ENCODE measurements at places on chromosomes 7 and 10. TPM values are rescaled to one million over a fixed set of nuclear protein-coding genes. Genes with fewer than 3 reads are reported as not detected.
A peak's percentile ranks its signal among the peaks of the same experiment; 100 is the strongest.

DNA sequence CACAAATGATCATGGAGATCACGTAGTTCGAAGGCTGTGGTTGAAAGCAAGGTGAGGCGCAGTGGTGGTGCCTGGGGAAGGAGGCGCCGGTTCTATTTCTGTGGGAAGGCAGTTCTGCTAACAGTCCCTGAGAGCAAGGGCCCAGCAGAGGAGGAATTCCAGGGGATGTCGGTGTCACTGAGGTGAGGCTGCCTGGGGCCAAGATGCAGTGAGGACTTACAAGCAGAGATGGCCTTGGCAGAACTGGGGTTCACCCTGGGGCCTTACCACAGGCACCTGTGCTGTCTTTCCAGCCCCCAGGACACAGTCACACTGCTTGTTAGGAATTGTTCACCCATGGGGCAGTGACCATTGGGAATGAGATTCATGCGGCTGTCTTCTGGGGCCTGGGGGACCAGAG is 26.7 kb downstream of the GBX1 start:
- no peak for DNase-seq

- no peak for DNase-seq
Observed at GRCh38 chr7:138167222-138167621, 91.0 kb downstream of the AKR1D1 start.

DNA sequence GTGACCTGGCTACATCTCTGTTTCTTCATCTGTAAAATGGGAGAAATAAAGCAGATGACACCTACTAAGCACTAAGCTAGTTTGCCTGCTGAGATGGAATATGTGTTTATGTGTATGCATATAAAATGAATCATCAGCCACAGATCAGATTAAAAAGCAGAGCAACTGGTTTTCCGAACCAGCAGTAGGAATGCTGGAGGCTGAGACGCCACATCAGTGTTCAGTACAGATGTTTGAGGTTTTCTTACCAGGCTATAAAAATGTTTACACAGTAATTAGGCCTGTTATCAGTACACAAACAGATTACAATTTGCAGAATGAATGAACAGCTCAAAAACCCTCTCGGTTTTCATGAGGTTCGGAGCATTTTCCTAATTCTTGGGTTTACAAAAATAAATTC is 85.8 kb downstream of the CALN1 start:
- no peak for DNase-seq

GRCh38 chr10:66575251-66575855 is 350.5 kb upstream of the LRRTM3 start:
- DNase-seq = no peak

- no peak for DNase-seq
Observed at GRCh38 chr10:21524131-21524525, 1.4 kb downstream of the SKIDA1 start.

DNA sequence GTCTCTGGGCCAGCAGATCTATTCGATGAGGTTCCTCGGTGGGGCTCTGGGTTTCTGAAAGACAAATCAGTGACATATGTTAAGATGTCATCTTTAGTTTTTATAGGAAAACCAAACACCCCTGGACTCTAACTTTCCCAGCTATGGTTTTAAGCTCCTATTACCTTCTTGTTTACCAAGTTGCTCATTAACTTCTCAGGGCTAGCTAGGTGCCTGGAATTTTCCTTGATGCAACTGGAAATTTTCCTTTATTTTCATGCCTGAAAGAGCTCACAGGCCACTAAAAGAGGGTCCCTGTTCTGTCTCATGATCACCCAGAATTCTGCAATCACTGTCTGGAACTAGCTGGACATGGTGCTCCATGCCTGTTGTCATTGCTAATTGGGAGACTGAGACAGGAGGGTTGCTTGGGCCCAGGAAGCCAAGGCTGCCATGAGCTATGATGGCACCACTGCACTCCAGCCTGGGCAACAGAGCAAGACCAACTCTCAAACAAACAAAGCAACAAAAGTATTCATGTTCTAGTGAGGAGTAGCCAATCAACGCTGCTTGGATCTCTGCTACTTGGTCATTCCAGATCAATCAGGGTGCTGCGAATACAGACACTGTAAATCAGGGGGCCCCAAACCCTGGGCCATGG is 1173.5 kb upstream of the AUTS2 start:
- no peak for DNase-seq

- no peak for DNase-seq
Observed at GRCh38 chr10:80515511-80515910, 22.2 kb upstream of the SH2D4B start.

DNA sequence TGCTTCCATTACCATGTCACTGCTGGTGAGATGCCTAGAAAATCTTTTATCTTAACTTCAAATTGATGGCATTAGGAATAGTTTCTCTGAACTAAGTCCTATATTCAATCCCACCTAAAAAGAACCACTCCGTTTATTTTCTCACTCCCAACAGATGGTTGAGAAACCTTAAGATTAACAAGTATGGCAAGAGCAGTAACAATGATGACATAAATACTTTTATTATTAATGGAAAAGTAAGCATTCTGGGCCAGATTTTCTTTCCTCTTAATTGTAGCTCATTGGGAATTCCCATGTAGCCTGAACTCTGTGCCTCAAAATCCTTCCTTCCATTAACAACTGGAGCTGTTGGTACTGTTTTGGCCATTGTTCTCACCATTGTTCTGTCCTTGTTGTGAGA is 21.1 kb upstream of the FAM13C start:
- DNase-seq = no peak

The UPP1 gene
- total RNA-seq = 16.8 TPM

The KMT2E gene
- 81.5 TPM for total RNA-seq

The SLC26A3 gene
- total RNA-seq = 856 TPM

The GRID1 gene
- 6.3 TPM for total RNA-seq

The ADCY1 gene
- total RNA-seq = 1.5 TPM

DNA sequence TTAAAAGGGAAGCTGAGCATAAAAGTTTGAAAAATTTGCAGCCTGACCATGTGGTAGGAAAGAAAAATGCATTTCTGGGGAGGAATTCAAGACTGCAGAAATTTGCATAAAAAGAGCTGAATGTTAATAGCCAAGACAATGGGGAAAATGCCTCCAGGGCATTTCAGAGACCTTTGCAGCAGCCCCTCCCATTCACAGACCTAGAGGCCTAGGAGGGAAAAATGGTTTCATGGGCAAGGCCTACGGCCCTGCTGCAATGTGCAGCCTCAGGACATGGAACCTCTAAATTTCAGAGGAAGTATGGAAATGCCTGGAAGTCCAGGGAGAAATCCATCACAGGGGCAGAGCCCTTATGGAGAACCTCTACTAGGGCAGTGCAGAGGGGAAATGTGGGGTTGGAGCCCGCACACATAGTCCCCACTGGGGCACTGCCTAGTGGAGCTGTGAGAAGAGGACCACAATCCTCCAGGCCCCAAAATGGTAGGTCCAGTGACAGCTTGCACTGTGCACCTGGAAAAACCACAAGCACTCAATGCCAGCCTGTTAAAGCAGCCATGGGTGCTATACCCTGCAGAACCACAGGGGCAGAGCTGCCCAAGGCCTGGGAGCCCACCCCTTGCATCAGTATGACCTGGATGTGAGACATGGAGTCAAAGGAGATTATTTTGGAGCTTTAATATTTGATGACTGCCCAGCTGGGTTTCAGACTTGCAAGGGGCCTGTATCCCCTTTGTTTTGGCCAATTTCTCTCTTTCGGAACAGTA is 243.8 kb downstream of the DNAJB9 start:
- no peak for DNase-seq

DNA sequence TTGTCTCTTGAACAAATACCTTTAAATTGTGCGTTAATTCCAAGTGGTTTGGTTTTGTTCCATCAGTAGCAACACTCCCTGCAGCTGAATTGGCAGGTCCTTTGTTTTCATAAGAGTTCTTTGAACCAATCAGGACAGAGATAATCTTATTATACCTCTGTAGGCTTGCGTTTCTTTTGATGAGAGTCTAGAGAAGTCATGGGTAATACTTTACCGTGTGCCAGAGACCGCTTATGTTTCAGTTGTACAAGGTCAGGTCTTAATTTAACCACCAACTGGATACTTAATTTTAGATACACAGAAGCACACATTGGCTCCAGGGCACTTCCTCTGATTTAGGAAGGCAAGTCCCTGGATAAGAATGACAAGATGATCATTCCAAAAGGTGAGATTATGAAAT is at the start of gene ASB15:
Gene ASB15, plus strand, starts transcription at position 292 of the 400 bp plus-strand sequence. CDS start 12,682 bp downstream, outside the sequence.
- no peak for DNase-seq

GRCh38 chr7:70005891-70006260 is 407.6 kb downstream of the AUTS2 start:
- DNase-seq = no peak

The WNT2 gene
- not detected for total RNA-seq

- no peak for DNase-seq
Observed at GRCh38 chr7:118026791-118027190, 153.6 kb upstream of the CTTNBP2 start.

GRCh38 chr7:150421831-150422230 is 28.6 kb upstream of the GIMAP8 start:
- DNase-seq = no peak

The SPRN gene
- not detected for total RNA-seq

- no peak for DNase-seq
Observed at GRCh38 chr7:34135924-34136323, 230.6 kb downstream of the BMPER start.

DNA sequence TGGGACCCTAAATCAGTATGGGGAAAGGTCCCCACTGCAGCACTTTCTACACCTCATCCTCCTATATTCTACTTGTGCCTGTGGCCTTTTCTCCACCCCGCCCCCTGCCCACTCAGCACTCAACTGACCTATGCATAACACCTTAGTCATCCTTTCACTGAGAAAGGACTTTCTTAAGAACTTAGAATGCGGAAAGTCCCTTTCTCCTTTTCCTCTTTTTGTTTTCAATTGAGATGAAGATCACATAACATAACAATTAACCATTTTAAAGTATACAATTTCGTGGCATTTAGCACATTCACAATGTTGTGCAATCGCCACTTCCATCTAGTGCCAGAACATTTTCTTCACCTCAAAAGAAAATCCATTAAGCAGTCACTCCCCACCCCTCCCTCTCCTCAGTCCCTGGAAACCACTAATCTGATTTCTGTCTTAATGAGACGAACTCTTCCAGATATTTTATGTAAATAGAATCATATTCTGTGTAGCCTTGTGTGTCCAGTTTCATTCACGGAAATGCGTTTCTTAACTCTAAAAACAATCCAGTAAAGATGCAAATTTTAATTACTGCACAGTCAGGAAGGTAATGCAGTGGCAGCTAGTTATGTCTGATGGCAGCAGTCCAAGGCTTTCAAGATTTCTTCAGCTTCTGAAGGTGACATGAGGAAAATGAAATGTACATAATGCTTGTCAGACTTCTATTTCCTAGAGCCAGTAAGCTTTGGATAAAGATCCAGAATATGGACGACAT is 41.7 kb downstream of the FAS start:
- DNase-seq = no peak

GRCh38 chr10:88111294-88111693 is 247.9 kb downstream of the PTEN start:
- no peak for DNase-seq

DNA sequence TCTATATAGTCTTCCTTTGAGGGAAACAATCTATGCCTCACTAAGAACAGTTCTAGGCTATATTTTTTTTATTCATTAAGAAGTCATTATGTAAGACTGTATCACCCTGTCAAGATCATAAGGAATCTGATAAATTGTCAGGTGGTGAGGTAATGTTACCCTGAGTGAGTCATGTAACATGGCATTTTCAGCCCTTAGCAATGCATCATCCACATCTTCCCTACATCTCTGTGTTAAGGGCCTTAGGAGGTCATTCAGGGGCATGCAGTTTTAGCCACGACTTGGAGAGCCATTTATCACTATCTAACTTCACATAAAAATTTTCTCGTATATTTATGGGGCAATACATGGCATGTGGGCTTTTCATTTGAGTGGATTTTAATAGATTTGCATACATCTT is 924.5 kb upstream of the MBL2 start:
- no peak for DNase-seq

- DNase-seq = no peak
Observed at GRCh38 chr7:110204527-110204926, 886.4 kb upstream of the LRRN3 start.

- no peak for DNase-seq
Observed at GRCh38 chr10:43234471-43235041, 32.3 kb downstream of the RASGEF1A start.

The ARID5B gene
- total RNA-seq = 50.6 TPM

GRCh38 chr7:5420067-5420880 is 3.4 kb downstream of the TNRC18 start:
- no peak for DNase-seq

- no peak for DNase-seq
Observed at GRCh38 chr10:31751051-31751737, 177.4 kb downstream of the ARHGAP12 start.

- no peak for DNase-seq
Observed at GRCh38 chr10:93701866-93702209, 554 bp downstream of the FRA10AC1 start.

DNA sequence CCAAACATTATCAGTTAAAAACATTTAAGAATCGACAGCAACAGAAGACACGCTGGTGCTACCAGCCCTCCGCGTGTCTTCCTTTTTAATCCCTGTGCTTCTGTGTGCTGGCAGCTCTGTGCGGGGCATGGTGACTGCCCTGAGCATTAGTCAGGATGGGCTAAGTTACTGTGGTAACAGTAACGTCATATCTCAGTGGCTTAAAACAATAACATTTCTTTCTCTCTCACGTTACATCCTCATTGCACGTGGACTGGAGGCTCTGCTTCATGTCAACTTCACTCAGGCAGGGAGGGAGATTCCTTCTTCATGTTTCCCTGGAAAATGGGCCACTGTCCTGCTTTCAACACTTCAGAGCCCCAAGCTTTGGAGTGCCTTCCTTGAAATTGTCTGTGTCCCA is 378.5 kb downstream of the CCSER2 start:
- DNase-seq = peak; percentile 21

The ELMO1 gene
- total RNA-seq = 43.4 TPM

DNA sequence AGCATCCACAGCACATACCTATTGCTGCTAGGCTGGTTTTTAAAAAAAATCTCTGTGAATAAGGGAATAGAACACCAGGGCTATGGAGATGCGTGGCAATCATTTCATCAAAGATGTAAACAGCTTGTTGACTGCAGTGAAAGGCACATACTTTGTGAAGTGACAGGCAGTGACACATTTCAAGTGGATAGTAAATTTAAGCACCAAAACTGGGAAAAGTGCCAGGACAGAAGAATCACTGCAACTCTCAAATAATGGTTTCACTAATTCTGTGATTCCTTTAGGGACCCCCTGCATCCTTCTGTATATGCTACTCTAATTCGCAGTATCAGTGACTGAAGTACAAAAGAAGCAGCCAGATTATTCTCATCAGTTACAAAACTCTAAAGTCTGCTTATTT is 145.2 kb upstream of the KLF14 start:
- no peak for DNase-seq

The HTRA1 gene
- total RNA-seq = 141 TPM

The COG5 gene
- total RNA-seq = 34.6 TPM

The AFAP1L2 gene
- total RNA-seq = 6.3 TPM

- DNase-seq = no peak
Observed at GRCh38 chr10:78304091-78305045, 270.7 kb downstream of the RPS24 start.

All from mucosa of gallbladder (tissue), 1 donor.